Lower leg skin (tissue), 4 donors: ENCODE measurements at places on chromosomes 6 and 20.

GRCh38 chr20:9993137-9993536 is 41.6 kb upstream of the ANKEF1 start:
- DNase-seq, result no peak

- no peak for DNase-seq
Measured at GRCh38 chr6:140079328-140079727, 704.9 kb upstream of the CITED2 start.

GRCh38 chr20:650954-651353 is 2.0 kb downstream of the SRXN1 start:
- no peak for DNase-seq

DNA sequence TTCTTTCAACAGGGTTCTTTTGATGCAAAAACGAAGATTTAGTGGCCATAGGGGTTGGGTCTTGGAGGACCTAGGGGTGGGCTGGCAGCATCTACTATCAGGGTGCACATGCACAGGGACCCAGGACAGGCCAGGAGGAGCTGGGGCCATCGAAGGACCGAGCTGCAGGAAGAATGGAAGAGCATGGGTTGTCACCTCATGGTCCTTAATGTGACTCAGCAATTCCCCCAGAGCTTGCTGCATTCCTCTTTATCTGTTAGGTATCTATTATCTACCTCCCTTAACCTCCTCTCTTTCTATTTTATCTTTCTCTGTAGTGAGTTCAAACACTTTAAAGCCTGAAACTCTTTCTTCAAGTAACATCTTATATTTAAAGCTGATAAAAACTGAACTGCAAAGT is 167.0 kb downstream of the AIG1 start:
- DNase-seq, result no peak

DNA sequence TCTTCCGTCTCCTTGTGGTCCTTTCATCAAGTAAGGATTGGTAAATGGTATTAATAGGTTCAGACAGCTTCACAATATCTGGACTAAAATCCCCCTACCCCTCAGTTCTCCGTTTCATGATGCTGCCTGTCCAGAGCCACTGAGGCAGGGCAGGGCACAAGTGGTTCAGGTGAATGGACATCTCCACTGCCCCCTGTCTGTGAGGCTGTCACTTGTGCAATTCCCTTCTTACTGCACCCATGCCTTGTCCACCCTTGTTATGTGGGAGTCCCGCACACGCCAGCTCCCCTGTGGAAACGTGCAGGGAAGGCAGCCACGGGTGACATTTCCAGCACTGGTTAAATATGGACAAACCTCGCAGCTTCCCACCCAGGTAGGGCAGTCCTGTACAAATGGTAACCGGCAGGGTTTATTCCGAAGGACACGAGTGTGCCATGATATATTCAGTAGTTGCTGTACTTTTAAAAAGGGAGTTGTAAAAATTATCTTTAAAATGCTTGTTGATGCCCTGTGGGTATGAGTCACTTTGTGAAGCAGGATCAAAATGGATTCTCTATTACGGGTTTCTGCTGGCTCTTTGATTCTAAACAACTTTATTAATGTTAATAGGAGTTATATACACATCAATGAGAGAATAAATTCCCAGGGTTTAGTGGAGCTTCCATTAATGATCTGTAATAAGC is 73.5 kb downstream of the FYN start:
- DNase-seq, result no peak

GRCh38 chr6:38522322-38522721 is 117.4 kb downstream of the BTBD9 start:
- DNase-seq, result no peak

- no peak for DNase-seq
Measured at GRCh38 chr6:129686941-129687627, 22.9 kb downstream of the ARHGAP18 start.

- DNase-seq, result no peak
Measured at GRCh38 chr6:27593861-27594260, 121.0 kb upstream of the ZNF184 start.

DNA sequence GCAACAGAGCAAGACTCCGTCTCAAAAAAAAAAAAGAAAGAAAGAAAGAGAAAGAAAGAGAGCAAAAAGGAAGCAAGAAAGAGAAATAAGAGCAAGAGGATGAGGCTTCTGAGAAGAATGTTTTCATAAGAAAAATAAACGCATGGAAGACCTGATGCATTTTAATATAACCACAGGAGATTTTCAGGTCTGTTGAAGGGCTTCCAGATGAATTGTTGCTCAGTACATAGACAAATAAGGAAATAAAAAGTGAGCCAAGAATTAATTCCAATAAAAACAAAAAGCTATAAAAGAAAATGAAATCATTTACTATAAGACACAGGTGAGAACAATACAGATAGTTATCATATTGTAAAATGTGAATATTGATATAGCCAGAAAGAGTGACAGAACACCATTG is 43.5 kb downstream of the PERP start:
- no peak for DNase-seq

DNA sequence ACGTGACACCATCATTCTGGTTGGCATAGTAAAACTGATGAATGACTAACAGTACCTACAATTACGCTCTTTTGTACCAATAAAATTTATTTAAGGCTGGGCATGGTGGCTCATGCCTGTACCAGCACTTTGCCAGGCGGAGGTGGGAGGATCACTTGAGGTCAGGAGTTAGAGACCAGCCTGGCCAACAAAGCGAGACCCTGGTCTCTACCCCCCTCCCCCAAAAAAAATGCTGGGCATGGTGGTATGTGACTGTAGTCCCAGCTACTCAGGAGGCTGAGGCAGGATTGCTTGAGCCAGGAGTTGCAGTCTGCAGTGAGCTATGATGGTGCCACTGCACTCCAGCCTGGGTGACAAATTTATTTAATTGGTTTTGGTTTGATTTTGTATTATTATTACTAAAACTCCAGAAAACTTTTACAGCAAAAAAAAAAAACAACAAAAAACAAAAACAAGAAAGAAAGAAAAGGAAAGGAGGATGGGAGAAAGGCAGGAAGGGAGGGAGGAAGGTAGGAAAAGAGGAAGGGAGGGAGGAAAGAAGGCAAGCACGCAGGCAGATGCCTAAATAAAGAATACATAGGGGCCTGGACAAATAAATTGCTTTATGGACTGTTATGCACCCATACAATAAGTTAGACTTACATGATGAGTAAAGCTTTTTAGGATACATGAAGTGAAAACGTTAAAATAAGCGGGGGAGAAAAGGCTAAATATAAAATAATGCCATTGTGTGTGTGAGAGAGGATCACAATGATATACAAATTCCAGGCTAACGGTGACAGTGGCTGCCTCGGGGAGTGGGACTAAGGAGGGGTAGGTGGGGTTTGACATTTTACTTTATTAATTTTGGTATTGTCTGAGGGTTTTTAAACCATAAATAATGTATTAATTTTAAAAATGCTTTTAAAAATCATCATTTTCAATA is 682 bp upstream of the ZSCAN9 start:
- no peak for DNase-seq

DNA sequence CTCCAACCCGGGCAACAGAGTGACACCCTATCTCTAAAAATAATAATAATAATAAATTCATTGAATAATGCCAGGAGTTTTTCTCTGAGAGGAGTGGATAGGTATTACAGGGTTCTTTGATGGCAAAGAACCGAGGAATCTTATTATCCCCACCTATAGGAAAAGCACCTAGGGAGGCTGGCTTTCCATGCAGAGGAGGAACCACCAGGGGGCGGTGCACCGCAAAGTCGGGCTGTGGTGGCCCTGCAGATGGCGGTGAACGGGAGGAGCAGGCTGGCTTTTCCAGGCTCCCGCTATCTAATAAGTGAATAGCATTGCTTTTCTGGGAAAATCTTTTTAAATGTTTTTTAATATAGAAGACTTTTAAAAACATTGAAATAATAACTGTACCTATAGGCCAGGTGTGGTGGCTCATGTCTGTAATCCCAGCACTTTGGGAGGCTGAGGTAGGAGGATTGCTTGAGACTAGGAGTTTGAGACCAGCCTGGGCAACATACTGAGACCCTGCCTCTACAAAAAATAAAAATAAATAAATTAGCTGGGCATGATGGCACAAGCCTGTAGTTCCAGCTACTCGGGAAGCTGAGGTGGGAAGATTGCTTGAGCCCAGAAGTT is 864.2 kb downstream of the KIF16B start:
- DNase-seq, result no peak
